ENCODE measurements at places on chromosomes 6 and 20.
A peak's percentile ranks its signal among the peaks of the same experiment; 100 is the strongest.

DNA sequence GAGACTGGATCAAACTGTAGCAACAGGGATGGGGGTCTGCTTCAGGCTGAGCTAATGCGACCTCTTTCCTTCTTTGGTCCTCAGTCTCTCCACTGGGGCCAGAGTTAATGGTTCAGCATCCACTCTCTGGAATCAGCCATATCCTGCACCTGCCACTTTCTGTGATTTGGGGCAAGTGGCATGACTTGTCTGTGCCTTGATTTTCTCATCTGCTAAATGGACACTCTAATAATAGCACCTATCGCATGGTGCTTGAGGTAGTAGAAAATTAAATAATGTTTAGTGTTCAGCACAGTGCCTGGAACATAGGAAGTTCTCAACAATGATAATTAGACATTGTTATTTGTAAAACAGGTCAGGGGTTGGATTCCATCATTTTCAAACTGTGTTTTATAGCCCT is 6.3 kb downstream of the XKR7 start:
- DNase-seq, result no peak

GRCh38 chr6:150144294-150144868 is 1.5 kb downstream of the PPP1R14C start:
- no peak for DNase-seq

DNA sequence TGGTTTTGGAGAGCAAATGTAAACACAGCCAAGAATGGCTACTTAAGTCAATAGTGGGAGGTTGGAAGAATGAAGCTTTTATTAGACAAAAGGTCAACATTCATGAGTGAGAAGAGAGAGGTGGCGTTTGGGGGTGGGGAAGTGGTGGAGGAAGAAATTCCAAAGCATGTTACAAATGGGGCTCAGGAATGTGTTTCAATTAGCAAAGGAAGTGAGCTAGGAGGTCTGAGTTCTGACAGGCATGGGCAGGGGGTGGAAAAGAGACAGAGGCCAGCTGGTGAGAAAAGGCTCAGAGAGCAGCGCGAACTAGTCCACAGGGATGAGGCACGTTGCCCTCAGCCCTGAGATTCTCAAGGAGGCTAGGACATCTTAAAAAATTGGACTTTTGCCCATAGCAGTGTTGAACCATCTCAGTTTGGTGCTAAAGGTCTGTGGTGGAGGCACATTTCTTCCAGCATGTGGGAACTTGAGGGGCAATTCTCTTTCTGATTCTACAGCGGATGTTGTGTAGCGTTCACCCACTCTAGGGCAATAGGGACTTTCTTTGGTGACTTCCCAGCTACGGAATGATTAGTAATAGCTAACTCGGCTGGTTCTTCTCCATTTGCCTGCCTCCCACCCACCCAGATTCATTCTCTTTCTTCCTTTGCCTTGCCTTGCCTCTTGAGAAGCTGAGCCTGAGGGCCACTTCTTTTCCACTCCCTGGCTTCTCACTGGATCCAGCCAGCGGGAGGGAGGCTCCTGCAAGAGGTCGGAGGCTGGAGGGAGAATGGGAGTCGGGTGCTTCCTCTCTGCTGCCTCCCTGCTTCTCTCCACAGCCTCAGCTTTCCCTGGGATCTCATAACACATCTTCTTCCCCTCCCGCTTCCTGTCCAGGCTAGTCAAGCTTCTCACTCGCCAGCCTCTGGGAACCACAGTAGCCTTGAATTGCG is 45.1 kb upstream of the NEDD9 start:
- DNase-seq, result peak; percentile 95

DNA sequence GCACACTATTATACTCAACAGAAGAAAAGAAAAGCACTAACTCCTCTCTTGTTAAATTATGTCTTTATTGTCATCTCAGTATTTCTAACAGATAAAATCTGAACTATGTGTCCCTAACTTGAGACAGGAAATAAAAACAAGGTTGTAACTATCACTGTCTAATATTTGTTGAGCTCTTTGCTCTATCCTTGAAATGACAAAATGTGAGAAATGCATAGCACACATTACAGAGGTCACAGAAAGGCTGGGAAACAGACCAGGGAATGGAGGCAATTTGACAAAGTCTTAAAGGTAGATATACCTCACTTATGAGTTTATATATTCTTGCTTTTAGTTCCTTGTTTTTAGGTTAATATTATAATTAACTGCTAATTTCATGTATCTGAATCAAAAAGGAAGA is 102.4 kb upstream of the MAP7 start:
- no peak for DNase-seq

DNA sequence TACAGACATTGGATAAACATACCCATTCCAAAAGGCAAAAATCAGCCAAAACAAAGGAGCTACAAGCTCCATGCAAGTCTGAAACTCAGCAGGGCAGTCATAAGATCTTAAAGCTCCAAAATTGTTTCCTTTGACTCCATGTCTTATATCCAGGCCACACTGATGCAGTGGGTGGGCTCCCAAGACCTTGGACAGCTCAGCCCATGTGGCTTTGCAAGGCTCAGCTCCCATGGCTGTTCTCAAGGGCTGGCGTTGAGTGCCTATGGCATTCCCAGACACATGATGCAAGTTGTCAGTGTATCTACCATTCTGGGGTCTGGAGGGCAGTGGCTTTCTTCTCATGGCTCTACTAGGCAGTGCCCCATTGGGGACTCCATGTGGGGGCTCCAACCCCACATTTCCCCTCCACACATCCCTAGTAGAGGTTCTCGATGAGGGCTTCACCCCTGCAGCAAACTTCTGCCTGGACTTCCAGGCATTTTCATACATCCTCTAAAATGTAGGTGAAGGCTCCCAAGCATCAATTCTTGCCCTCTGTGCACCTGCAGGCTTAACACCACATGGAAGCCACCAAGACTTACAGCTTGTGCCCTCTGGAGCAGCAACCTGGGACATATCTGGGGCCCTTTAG is 35.4 kb upstream of the SENP6 start:
- DNase-seq, result no peak

DNA sequence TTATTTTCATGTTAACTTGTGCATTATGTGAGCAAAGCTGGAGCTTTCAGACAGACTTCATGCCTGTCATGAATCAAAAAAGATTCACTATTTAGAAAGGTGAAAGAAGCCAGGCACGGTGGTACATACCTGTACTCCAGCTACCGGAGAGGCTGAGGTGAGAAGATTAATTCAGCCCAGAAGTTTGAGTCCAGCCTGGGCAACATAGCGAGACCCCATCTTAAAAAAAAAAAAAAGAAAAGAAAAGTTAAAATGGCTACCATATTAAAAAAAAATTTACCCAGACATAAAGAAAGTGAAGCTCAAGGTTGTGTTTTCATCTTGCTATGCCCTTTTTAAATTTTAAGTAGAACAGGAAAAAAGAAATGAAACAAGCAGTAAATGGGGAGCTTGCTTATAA is 889 bp downstream of the CASS4 start:
- DNase-seq, result no peak

Data from islet precursor cell (in vitro differentiated cells).